Coronary artery (tissue), 2 donors: ENCODE measurements at places on chromosomes 6 and 20.

GRCh38 chr20:36202891-36203338, 33.4 kb upstream of the AAR2 start:
- no peak for DNase-seq

DNA sequence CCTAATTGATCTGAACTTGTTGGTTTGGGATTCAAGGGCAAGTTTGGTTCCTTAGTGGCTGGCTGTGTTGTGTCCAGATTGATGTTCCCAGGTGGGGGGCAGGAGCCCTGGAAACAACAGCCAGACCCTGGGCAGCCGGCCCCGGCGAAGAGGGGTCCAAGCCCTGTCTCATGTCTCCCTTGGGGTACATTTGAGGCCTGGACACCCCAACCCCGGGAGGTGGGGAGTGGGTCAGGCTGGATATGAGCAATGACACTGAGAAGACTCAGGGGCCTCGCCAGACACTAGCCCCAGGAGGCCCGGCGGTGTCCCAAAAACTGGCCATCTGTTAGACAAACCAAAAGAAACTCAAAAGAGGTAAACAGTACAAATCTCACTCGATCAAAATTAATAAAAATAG, 79.6 kb downstream of the YTHDF1 start:
- DNase-seq, result no peak

DNA sequence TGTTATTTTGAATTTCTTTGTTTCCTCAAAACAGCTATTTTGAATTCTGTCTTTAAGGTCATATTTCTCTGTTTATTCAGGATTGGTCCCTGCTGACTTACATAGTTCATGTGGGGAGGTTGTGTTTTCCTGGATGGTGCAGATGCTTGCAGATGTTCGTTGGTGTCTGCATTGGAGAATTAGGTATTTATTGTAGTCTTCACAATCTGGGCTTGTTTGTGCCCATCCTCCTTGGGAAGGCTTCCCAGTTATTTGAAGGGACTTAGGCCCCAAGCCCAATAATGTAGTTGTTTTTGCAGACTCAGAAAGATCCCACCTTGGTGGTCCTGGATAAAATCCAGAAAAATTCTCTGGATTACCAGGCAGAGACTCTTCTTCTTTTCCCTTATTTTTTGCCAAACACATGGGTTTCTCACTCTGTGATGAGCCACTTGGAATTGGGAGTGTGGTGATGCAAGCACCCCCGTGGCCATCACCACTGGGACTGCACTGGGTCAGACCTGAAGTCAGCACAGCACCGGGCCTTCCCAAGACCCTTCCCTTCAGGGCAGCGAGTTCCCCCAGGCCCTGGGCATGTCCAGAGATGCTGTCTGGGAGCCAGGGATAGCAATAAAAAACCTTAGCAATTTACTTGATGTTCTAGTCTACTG, 81.6 kb upstream of the EZR start:
- no peak for DNase-seq

DNA sequence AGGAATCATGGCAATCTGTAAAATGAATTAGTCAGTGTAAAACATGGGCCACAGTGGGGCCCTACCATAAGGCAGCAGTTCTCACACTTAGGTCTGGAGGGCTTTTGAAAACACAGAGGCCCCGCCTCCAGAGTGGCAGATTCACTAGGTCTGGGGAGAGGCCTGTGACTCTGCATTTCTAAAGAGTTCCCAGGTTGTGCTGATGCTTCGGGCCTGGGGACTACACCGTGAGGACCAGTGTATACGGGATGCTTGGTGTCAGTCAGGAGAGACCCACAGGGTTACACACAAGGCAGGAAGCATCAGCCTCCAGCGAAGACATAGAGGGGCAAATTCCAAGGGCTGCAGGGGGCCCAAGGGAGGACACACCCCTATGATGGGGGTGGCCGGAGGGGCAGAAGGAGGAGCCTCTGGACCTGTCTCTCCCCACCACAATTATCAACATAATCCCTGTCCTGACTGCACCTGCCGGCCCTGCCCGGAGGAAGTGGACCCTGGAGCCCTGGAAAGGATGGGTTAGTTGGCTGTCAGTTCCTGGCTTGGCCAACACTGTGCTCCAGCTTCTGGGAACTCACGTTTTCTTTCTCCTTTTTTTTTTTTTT, 46.7 kb downstream of the FGD2 start:
- DNase-seq, result no peak

DNA sequence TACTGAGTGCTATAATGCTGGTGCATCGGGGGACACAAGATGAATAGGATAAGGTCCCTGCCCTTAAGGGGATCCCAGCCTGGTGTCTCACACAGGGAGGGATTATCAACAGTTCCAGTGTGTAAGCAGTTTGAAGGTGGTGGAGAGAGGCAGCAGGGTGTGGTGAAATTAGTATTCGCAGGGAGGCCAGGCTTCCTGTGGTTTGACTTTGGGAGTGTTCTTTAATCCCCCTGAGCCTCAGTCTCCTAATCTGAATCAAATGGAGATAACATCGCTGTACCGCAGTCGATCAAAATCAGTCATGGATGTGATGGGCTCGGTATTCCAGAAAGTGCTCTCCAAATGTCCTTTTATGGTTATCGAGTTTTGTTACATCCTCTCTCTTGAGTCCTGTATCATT, 288.1 kb upstream of the SUPT3H start:
- DNase-seq, result no peak

GRCh38 chr20:58382096-58382495, 6.9 kb upstream of the VAPB start:
- DNase-seq, result no peak

GRCh38 chr6:135228486-135228885, 47.4 kb downstream of the MYB start:
- no peak for DNase-seq

DNA sequence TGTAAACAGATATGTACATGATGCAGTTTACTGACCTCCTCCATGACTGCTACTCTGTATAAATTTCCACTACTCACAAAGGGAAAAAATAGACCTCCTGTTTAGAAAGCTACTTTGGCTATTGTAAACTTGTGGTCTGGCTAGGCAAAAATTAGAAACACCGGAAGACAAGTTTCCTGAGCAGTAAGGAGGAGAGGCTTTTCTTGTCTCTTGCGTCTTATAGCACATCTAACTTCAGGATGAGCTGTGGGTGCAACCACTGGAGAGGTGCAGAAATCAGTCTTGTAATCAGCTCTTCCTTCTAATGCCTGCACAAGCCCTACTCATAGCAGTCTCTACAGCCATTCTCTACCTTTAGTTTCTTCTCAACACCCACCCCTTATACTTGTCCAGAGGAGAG, 296.5 kb upstream of the SLC35B3 start:
- no peak for DNase-seq

GRCh38 chr20:17875981-17876385, 92.6 kb downstream of the SNX5 start:
- DNase-seq, result no peak

DNA sequence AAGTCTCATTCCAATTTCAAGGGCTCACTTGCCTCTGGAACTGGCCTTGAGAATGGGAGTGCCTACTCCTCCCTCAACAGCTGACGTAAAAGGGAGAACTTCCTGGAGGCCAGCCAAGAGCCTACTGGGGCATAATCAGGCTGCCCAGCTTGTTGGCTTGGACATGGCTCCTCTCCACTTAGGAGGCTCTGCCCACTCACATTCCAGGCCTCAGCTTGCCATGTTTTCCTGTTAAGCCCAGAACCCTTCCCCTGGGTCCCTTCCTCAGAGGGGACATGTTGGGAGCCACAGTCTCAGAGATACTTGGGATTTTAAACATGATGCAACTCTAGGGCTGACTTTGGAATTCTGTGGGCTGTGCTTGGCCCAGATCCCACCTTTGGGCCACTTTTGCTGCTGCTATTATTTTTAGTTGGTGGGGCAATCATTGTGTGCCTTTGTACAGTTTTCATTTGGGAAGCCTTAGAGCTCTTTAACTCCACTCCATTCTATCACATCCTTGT, 31.5 kb upstream of the ADTRP start:
- peak; percentile 93 for DNase-seq

DNA sequence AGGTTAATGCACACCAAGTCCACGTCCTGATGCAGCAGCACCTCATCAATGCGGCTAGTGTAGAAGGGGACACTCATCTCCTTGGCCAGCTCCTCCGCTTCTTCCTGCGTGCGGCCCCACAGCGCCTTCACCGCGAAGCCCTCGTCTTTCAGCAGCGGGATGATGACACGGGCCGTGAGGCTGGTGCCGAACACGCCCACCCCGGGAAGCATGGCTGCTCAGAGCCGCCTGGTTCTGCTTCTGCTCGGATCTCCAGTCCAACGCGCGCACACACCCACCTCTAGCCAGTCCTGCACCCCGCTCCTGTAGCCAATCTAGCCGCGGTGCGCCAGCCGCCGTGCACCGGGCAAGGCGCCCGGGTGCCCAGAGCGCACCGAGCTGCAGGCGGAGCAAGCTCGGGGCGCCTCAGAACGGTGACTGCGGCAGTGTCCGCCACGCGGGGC, 700 bp downstream of the GFOD1 start:
- DNase-seq, result peak; percentile 80

DNA sequence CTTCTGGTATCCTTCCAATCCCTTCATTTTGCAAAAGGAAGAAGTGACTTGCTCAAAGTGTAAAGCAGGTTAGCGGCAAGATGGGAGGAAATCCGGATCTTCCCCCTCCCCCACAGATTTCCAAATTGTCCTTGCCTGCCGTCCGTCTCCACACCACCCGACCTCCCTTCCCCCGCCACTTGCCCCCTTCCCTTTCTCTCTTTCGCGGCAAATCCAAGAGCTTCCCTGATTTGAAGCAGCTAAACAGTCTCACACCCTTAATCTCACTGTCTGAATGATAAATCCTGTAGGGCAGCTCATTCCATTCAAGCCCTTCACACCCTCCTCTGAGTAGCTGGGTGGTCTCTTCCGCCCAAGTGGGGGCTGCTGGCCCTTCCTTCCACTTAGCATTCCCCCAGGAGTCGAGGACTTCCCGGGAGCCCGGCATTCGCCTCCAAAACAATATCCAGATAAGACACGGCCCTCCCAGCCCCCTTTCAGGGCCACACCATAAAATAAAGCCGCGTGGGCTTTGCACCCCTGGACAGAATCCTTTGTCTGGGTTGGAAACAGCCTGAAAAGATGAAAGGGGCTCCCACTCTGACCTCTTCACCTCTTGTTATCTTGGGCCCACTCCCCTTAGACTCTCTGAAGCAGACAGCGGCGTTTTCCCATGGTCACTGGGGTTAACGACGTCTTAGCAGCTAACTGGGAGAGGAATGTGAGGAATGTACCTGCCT, 44.0 kb upstream of the PIM1 start:
- no peak for DNase-seq

- DNase-seq, result no peak
These were observed 141.8 kb upstream of the TENT5A start for GRCh38 chr6:81894306-81894705.

- DNase-seq, result peak; percentile 96
These were observed 1.4 kb upstream of the FOXO3 start for GRCh38 chr6:108559097-108559883.

DNA sequence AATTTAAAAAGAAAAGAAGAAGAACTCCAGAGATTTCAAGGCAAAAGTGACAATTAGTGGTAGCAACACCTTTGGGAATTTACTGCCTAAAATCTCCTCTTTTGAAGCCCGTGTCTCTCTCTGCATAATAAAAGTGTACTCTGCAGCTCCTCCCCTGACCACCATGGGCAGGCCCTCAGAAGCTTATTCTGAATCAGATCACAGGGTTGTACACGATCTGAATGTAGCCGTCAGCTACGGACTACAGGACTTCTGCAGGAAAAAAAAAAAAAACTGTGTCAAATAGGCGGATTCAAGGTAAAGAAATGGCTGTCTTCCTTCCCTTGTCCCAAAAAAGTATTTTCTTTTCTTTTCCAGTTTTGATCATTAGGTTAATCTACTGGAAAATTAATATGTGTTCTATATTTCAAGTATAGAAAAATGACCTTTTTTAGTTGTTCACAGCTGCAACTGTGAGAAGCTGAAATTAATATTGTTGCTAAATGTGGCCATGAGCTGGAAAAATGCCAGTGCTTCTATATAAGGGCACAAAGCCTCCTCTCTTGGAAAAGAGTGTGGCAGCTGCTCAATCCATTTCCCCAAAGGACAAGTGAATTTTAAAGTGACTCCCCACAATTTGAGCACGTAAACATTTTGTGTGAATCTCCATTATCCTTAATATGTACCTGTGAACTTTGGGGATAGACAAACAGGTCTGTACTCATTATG, 397.4 kb downstream of the C6orf118 start:
- DNase-seq, result no peak

GRCh38 chr6:79574630-79575225, 37.5 kb upstream of the LCA5 start:
- no peak for DNase-seq
